ENCODE measurements at places on chromosomes 3 and 15.

GRCh38 chr3:46264002-46264401 is 21.7 kb downstream of the CCR3 start:
- DNase-seq = no peak

DNA sequence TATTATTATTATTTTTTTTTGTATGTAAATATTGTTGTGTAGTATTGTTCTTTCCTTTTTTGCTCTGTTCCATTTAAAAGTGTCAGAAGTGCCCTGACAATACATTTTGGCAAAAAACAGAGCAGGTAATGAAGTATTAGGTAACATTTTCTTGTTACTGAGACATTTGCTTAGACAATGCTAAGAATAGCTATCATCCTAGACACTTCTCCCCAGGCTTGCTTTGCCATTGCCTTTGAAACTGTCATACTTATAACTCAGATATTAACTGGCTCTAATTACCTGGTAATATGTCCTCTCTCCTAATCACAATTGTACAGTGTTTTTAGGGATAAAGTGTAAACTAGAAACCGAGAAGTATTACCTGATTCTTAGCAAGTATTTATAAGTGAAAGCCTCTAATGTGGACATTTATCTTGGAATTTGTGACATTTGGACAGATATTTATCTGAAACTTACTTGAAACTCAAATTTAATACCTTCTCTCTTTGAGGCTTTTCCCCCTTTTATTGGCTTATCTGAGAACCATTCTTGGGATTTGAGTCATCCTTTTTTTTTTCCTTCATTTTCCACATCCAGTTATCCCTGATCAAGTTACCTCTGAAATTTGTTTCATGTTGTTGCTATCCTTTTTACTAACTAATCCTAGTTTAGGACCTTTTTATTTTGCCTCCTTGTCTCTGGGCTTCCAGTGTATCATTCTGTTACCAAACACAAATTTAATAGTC is 13.1 kb downstream of the ARIH1 start:
- DNase-seq = no peak

DNA sequence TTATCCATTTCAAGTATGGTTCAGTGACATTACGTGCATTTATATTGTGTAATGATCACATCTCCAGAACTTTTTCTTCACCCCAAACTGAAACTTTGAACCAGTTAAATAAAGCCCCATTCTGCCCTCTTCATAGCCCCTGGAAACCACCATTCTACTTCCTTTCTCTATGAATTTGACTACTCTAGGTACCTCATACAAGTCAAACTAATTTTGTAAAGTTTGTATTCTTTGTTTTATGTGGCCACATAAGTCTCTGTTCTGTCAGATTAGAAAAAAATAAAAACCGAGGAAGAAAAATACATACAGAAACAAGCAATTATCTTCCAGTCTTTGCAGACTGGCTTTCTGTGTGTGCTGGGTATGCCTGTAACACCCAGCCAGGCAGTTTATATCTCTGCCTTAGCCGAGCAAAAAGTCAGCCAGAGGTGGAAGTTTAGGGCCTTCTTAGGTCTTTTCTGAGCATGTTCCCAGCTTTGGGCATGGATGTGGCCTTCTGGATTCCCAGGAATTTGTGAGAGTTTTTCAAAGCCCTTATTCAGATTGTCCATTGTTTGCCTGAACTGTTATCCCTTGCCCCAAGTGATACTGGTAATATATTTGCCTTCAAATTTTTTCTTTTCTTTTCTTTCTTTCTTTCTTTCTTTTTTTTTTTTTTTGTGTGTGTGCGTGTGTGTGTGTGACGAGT is 6.0 kb upstream of the GRAMD1C start:
- no peak for DNase-seq

DNA sequence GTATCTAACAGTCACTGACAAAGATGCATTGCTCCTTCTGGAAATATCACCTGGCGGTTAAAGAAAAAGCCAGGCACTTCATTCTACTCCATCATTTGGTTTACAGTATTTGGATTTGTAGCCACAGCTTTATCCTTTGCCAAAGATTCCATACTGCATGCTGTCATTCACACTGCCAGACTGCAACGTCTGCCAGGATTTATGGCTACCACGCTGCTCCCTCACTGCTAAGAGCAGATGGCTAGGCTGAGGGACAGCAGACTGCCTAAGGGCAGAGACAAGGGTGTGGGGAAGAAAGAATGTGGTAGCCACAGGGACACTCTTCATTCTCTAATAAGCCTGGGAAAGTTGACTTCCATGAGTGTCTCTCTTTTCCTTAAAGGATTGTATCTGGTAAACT is 1047.0 kb downstream of the TUSC7 start:
- no peak for DNase-seq

GRCh38 chr3:11944052-11944673 is 60.0 kb upstream of the SYN2 start:
- DNase-seq = no peak

GRCh38 chr15:84824260-84825007 is 7.3 kb downstream of the ALPK3 start:
- no peak for DNase-seq

- no peak for DNase-seq
Observed at GRCh38 chr15:96362755-96363651, 32.5 kb downstream of the NR2F2 start.

GRCh38 chr3:12890610-12891390 is 49.4 kb upstream of the RPL32 start:
- no peak for DNase-seq

GRCh38 chr15:88454236-88454635 is 13.0 kb downstream of the MRPL46 start:
- no peak for DNase-seq

DNA sequence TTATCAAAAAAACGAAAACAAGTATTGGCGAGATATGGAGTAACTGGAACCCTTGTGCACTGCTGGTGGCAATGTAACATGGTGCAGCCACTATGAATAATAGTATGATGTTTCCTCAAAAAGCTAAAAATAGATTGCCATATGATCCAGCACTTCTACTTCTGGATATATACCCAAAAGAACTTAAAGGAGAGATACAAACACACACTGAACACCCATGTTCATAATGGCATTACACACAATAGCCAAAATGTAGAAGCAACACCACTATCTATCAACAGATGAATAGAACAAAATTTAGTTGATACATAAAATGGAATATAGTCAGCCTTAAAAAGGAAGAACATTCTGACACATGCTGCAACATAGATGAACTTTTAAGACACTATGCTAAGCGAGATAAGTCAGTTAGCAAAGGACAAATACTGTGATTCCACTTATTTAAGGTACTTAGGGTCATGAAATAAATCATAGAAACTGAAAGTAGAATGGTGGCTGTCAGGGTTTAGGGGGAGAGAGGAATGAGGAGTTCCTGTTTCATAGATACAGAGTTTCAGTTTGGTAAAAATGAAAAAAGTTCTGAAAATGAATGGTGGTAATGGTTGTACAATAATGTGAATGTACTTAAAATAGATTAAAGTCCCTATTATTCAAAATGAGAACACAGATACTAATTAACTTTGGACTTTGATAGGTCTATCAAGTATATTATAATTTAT is 59.4 kb upstream of the IMPG2 start:
- DNase-seq = peak; percentile 8

- DNase-seq = no peak
Observed at GRCh38 chr15:61989667-61990066, 70.6 kb downstream of the VPS13C start.

DNA sequence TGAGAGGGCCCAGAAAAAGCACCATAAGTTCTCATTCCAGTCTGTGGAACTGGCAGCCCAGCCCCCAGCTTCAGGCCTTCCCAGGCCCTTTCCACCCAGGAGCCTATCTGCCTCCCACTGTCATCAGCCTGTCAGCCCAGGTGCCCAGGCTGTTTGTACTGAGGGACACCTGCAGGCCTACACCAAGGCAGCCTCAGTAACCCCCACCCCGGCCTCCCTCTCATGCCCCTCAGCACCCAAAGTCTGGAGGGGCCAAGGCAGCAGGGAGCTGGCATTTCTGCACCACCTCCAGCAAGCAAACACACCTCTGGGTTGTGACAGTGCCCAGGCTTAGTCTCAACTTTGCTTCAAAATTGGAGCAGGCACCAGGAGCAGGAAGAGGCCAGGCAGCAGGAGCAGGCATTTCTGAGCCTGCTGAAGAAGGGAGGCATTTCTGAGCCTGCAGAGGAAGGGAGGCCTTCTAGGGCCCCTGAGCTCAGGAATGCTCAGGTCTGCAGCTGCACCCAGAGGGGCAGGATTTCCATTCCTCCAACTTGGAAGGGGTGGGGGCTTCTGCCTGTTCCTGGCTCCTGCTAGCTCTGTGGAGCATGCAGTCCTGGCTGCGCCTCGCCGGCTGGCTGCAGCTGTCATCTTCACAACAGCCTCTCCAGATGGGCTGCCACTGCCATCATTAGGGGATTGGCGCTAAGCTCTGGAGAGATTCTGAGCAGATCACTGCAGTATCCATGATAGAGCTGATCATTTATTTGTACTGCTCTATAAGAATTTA is 396.1 kb downstream of the UNC13C start:
- no peak for DNase-seq

GRCh38 chr3:122003606-122004005 is 18.4 kb downstream of the ILDR1 start:
- no peak for DNase-seq

DNA sequence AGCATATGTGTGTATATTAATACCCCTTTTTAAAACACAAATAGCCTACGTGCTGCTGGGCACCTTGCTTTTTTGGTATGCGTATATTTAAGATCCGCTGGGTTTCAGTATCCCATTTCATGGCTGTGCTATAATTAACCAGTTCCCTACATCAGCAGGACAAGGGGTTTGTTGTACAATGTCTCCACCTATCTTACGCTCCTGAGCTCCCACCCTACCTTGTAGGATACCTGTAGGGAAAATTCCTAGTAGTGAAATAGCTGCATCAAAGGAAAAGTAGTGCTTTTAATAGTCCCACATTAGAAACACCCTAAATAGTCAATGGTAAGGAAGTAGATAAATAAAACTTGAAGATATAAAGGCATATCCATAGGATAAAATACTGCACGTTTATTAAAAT is 1.4 kb downstream of the MAP6D1 start:
- DNase-seq = no peak

DNA sequence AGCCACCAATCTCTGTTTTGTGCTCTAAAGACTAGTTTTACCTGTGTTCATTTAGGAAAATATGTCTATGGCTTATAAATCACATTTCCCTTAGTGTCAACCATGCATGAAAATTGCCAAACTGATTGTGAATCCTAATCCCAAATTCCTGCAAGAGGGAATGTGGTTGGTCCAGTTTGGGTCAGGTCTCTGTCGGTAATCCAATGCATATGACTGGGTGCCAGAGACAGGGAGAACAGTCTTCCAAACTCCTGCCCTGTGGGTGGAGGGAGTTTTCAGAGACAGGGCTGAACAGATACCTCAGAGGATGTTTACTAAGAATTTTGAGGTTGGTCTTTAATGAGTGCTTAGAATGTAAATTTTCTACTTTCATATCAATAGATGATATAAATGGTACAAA is 300.5 kb upstream of the ARL6 start:
- no peak for DNase-seq

GRCh38 chr3:101809178-101810021 is 30.4 kb downstream of the NXPE3 start:
- peak; percentile 48 for DNase-seq

DNA sequence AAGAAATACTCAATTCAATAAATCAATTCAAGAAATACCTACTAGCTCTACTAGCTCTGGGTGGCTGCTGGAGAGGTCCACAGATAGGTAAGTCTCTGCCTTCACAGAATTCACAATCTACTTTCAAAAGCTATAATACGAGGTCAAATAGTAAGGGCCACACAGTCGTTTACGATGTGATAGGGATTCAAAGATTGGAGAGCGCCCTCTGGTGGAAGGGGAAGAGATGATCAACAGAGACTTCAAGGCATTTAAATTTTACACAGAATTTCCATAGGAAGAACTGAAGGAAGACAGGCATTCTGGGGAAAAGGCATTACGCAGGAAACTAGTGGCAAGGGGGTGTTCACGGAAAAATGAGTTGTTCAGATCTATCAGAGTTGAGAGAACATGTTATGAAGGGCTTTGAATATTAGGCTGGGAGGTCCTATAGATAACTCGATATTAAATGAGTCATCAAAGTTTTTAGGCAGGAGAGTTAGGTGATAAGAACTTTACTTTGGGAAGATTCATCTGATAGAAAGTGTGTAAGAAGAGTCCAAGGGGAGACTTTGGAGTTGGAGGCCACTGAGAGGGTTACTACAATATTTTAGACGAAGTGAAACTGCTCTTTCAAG is 128.8 kb downstream of the FRMD5 start:
- DNase-seq = peak; percentile 43

GRCh38 chr15:84684092-84684491 is 26.1 kb upstream of the NMB start:
- DNase-seq = no peak

DNA sequence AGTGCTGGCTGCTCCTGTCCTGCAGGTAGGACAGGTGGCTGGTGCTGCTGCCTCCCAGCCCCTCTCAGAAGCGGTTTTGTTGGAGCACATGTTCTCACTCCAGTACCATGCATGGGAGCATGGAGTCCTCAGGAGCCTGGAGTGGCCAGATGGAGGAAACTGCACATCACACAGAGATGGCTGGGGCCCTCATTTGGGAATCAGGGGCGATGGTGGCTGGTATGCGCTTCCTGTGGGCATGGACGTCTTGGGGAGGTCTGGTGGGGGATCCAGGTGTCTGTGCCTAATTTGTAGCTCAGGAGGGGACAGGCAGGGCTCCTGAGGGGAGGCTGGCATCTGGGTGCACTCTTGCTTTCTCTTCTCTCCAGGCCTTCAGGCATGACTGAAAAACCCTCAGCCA is 168.2 kb downstream of the KLF13 start:
- DNase-seq = no peak

- peak; percentile 15 for DNase-seq
Observed at GRCh38 chr3:31421314-31422048, 111.2 kb upstream of the STT3B start.

GRCh38 chr15:41862515-41863116 is 24.0 kb downstream of the PLA2G4B start:
- no peak for DNase-seq

GRCh38 chr15:49343546-49343945 is 79.5 kb upstream of the FGF7 start:
- DNase-seq = no peak

GRCh38 chr3:148759430-148759829 is 61.7 kb downstream of the AGTR1 start:
- no peak for DNase-seq

GRCh38 chr3:37224879-37225278 is 50.5 kb upstream of the LRRFIP2 start:
- no peak for DNase-seq

GRCh38 chr3:125375950-125376679 is 990 bp upstream of the ZNF148 start:
- DNase-seq = no peak
